ENCODE measurements at places on chromosomes 11 and 22.

DNA sequence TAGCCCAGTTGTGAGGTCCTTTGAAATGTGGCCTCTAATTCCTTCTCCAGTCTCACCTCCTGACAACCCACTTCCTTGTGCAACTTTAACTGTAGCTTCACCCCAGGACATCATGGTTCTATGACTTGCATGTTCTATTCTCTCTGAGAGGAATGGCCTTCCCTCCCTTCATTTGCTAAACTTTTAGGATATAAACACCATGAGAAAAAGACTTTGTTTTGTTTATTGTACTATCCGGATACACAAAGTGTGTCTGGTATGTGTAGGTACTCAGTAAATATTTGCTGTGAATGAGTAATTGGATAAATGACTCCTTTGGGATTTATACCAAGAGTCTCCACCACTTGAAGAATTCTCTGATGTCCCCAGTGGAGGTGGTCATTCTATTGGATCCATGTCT, 547.6 kb downstream of the INSC start:
- no peak for DNase-seq

- DNase-seq, result no peak
Observed at GRCh38 chr22:17562906-17563870, at the start of gene SLC25A18. Gene SLC25A18 (plus strand): TSS chr22:17563498. CDS start chr22:17579945, 16,447 bp downstream.

DNA sequence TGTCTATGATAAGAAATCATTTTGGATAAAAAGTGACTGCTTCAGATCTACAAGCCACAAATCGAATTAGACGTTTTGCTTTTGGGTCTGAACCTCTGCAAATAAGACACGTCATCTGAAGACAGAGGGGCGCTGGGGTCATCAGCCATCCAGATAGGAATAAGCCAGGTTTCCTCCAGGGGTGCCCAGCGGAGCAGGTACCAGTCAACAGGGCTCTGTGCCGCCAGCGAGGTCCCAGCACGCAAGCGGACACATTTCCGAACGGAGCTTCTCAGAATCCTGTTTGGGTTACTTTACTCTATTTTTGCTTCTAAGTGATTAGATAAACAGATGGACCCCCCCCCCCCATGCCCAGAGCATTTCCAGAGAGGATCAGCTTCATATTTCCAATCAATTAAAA, 873.8 kb downstream of the BRD1 start:
- DNase-seq, result no peak

- DNase-seq, result no peak
Observed at GRCh38 chr11:8330896-8331295, 67.2 kb upstream of the LMO1 start.

GRCh38 chr11:70176940-70177689, 26.0 kb upstream of the FADD start:
- no peak for DNase-seq

DNA sequence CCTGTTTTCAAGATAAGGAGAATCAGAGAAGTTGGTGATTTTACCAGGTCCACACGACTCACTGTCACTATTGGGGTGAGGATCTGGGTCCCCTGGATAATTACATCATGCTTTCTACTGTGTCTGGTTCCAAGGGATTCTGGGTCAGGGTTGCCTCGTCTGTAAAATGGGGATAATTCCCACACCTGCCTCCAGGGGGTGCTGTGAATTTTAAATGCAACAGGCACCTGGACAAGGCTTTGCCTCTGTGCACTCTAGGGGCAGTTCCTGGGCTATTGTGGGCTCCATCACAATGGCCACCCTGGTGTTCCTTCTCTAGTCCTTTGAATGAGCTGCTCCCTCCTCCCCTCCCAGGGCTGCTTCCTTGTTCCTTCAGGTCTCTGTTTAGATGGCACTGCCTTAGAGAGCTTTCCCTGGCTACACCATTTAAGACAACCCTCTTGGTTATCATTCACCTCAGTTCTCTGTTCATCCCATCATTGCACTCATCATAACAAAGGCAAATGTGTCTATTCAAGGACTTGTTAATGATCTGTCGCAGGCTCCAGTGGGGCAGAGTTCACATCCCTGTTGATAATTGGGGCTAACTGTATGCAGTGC, 178.6 kb downstream of the MIAT start:
- peak; percentile 41 for DNase-seq

- DNase-seq, result no peak
Observed at GRCh38 chr11:86641537-86642261, 30.7 kb downstream of the ME3 start.

DNA sequence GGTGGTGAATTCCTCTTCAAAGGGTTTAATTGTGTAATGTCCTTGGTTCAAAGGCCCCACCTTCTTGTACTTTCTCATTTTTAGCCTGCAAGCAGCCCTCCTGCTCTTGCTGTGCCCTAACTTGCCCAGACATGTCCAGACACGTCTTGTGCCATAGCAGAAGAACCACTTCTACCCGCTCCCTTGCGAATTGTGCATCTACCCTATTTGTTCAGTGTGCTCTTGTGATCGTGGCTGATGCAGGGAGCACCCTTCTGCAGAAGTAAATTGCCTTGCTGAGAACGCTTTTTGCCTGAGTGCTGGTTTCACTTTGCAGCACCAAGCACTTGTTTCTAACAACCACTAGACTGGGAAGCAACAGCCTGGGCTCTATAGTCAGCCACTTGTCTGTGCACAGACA, 249.4 kb downstream of the SBF2 start:
- DNase-seq, result peak; percentile 17

DNA sequence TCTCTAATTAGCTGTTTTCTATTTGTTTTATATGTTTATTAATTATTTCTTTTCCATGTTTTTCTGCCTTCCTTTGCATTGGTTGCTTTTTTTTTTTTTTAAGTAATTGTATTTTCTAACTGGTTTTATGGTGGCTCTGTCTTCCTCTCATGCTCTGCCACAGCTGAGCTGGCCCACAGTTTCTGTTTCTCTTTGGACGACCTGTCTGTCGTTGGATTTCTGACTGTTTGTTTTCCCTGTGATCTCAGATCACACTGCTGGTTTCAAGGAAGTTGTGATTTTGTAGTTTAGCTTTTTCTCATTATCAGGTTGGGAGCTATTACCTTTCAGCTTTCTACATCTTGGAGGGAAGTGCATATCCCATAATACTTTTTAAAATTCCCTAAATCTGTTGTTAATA, 15.9 kb upstream of the OR6M1 start:
- DNase-seq, result no peak

DNA sequence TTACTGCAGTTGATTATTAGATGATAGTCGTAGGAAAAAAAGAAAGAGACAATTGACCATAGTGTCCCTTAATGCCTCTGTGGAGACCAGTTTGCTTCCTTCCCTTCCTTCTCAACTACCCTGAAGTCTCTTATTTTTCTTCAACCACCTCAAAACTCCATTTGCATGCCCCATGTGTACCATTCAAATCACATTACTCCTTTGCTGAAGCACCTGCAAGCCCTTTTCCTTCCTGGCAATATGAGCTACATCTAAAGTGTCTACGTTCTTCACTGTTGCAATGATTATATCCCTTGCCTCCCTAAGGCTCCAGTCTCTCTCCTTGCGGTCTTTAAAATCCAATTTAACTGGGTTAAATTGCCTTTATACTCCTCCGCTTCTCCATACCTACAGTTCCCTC, 867.4 kb upstream of the API5 start:
- no peak for DNase-seq

- no peak for DNase-seq
Observed at GRCh38 chr22:29435236-29436136, 2.9 kb upstream of the RFPL1 start.
